ENCODE measurements at places on chromosomes 1 and 21. TPM values are rescaled to one million over a fixed set of nuclear protein-coding genes. Genes with fewer than 3 reads are reported as not detected.

Gene FMOD
- total RNA-seq: 0.18 TPM

Gene TRIM67
- not detected for total RNA-seq

Gene LEMD1
- not detected for total RNA-seq

Gene SLC35F3
- under 0.01 TPM for total RNA-seq

Gene CLK2
- 19.2 TPM for total RNA-seq

Gene ZC3H11A
- 66.5 TPM for total RNA-seq

Gene GPR161
- total RNA-seq: 11.1 TPM

Gene PIK3R3
- total RNA-seq: 9.9 TPM

Gene AMIGO1
- total RNA-seq: 1.6 TPM

- DNase-seq: no peak
These were observed 1183.7 kb upstream of the PRMT6 start for GRCh38 chr1:105872817-105873216.

- no peak for DNase-seq
These were observed 36.7 kb upstream of the WLS start for GRCh38 chr1:68268896-68269483.

DNA sequence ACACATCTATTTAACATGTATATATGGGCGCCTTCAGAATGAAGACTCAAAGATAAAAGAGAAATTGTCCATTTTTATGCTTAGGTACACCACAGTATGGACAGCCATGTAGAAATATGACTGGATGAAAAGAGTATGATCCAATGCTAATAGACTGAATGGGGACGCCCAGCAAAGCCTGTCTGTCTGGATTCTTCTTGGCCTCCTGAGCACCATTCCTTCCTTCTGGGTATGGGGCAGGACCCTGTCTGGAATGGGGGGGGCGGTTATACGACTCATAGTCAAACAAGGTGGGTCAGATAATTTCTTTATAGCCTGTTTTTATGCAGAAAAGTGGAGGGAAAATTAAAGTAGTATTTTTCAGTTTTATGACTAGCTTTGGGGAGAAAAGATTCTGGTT, 81.2 kb upstream of the ABCD3 start:
- no peak for DNase-seq

GRCh38 chr1:156119503-156120209, 5.1 kb downstream of the LMNA start:
- DNase-seq: peak; percentile 76

- peak; percentile 39 for DNase-seq
These were observed 572 bp downstream of the ATP1B1 start for GRCh38 chr1:169106921-169107602.

GRCh38 chr1:89725631-89726030, 92.7 kb downstream of the LRRC8C start:
- DNase-seq: no peak

DNA sequence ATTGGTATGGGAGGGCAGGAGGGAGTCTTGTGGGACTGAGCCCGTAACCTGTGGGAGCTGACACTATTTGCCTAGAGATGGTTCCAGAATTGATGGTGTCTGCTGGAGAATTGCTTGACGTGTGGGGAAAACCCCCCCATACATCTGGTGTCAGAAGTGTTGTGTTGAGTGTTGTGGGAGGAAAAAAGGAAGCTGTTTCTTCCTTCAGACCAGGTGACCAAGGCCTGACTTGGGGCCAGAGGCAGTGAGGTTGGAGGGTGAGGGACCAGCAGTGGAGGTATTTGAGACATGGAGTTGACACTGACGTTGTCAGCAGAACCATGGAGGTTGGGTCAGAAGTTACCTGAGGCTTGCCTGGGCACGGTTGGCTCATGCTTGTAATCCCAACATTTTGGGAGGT, 8.3 kb downstream of the SHISAL2A start:
- DNase-seq: no peak

GRCh38 chr1:16009030-16009460, 5.0 kb downstream of the SRARP start:
- DNase-seq: peak; percentile 67

- DNase-seq: peak; percentile 17
These were observed 49.7 kb downstream of the FHAD1 start for GRCh38 chr1:15296585-15297321.

DNA sequence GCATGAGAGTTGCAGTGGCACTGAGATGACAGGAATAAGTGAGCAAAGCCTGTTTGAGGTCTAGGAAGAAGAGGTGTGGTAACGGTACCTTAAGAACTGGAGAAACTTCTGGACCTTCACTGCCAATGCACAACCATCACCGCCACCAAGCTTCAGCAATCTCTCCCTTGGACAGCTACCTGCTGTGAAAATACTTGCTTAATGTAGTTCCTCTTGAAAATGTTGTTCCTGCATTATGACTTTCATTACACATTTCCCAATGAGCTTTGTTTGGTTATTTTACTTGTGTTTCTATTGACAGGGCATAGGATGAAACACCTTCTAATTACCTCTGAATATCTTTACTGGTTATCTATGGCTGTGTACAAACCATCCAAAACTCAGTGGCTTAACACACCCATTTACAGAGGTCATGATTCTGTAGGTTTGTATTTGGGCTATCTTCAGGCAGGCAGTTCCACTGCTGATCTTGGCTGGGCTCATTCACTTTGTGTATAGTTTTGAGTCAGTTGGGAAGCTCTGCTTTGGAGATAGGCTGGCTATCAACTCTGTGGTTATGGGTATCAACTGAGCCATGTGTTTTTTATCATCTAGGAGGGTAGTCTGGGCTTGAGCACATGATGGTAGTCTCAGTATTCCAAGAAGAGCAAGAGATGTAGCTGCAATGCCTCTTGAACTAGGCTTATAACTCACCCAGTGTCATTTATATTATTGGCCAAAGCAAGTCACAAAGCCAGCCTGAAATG, 149.4 kb downstream of the ELAVL4 start:
- no peak for DNase-seq

DNA sequence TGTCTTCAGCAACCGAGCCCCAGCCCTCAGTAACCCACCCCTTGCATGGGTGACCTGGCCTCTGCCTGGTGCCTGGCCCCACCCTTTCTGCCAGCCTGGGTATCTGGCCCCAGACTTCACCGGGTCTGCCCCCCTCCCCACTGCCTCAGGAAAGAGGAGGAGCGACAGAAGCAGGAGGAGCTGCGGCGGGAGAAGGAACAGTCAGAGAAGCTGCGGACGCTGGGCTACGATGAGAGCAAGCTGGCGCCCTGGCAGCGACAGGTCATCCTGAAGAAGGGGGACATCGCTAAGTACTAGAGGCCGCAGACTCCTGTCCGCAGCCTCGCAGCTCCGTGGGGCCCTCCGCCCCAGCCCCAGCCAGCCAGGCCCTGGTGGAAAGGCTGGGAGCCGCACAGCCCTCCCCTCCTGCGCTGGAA, 6.1 kb downstream of the TNFRSF25 start:
- DNase-seq: no peak

DNA sequence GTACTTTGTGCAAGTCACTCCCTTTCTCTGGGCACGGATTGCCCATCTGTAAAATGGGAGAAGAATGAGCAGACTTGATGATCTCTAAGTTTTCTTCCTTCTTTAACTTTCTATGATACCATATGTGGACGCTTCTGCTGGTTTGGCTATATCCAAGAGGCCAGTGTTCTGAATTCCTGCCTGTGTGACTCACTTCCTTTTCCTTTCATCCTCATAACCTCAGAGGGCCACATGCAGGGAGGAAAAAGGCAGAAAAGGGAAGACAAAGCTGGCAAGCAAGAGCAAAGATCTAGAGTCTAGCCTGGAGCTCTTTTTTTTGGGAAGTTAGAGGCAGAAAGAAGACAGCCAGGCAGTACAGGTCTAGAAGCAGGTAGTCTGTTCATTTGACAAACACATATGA, 151.2 kb downstream of the OMA1 start:
- DNase-seq: peak; percentile 91

DNA sequence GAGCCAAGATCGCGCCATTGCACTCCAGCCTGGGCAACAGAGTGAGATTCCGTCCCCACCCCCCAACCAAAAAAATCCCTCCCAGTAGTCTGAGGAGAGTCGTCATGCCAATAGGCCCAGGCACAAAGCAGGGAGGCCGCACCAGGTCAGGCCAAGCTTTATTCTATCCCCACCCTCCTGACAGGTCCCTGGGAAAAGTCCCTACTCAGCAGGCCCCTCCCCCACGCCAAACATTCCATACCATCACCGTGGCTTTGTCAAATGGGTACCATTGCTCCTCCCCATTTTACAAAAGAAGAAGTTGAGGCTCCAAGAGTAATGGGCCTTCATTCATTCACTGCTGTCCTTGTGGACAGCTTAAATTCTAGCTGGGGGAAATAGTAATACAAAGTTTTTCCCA, 5.3 kb downstream of the GPR3 start:
- DNase-seq: no peak

- DNase-seq: no peak
These were observed 150.2 kb downstream of the PRDM16 start for GRCh38 chr1:3219005-3219790.

- DNase-seq: no peak
These were observed 100.7 kb downstream of the FAM78B start for GRCh38 chr1:166066107-166066506.

- no peak for DNase-seq
These were observed 130.9 kb downstream of the DMRTB1 start for GRCh38 chr1:53590104-53590503.

GRCh38 chr1:2506007-2506860, 20.2 kb downstream of the PANK4 start:
- no peak for DNase-seq

DNA sequence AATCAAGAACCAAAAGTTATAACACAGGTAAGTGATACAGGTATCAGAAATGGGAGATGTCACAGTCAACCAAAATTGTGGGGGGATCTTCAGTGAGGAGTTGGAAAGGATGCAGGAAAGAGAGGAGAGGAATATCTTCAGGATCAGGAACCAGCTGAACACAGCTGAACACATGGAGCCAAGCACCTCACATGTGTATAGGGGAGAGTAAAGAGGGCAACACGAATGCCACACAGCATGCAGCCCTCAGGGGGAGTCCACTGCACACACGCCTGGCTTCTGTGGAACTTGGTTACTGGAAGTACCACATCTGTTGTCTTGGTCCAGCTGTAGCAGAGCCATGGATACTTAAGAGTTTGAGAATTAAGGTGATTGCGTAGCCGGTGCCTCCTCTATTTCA, 218.8 kb downstream of the RGS7 start:
- DNase-seq: no peak

- DNase-seq: no peak
These were observed 225.8 kb downstream of the PTPRU start for GRCh38 chr1:29462096-29462495.

GRCh38 chr1:70503358-70503757, 92.3 kb downstream of the CTH start:
- DNase-seq: peak; percentile 39

- DNase-seq: peak; percentile 43
These were observed at the start of gene DYNLT5 for GRCh38 chr1:66752000-66752592. DYNLT5 (plus strand) TSS chr1:66752459; CDS start chr1:66754659, 2,200 bp downstream.

- no peak for DNase-seq
These were observed 100.4 kb downstream of the PSMG1 start for GRCh38 chr21:39082656-39083376.

GRCh38 chr1:92366040-92366395, 67.2 kb downstream of the RPAP2 start:
- no peak for DNase-seq

DNA sequence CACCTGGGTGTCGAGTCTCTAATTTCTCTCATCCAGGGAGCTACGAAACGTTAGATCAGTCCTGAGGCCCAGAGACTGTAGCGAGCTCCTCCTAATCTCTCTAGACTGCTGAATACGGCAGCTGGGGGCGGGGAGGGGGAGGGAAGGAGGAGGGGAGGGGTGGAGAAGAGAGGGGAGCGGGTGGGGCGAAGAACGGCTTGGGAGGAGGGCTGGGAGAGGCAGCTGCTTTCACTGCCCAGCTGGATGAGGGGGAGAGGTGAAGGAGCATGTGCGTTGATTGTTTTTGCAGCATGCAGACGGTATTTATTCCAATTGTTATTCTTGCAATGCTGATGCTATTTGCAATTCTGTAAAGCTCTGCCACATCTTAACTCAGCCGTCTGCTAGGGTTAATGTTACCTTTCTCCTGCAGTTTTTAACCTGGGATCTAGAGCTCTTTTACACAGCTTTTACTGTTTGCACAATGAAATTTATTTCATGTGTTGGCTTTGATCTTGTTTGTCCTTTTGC, 790 bp downstream of the DNAJC6 start:
- DNase-seq: no peak

GRCh38 chr1:77732090-77732489, 27.6 kb downstream of the USP33 start:
- DNase-seq: no peak

DNA sequence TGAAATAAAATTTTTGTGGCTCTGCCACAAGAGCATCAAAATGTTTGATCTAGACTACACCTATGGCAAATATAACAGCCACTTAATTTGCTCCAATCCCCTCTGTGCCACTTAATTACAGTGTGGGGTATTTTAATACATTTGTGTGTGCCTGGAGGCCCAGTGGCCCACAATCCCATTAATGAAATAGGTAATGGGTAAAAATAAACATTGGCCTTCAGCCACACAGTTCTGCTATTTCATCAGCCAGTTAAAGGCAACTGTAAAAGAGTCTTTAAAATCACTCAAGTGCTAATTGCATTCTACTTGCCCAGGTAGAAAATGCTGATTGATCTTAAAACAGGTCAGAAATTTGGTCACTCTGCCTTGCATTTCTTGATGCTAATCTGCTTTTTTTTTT, 151.6 kb upstream of the UBE2U start:
- DNase-seq: no peak

- DNase-seq: peak; percentile 79
These were observed 154.5 kb upstream of the ADGRL4 start for GRCh38 chr1:79161077-79161476.

DNA sequence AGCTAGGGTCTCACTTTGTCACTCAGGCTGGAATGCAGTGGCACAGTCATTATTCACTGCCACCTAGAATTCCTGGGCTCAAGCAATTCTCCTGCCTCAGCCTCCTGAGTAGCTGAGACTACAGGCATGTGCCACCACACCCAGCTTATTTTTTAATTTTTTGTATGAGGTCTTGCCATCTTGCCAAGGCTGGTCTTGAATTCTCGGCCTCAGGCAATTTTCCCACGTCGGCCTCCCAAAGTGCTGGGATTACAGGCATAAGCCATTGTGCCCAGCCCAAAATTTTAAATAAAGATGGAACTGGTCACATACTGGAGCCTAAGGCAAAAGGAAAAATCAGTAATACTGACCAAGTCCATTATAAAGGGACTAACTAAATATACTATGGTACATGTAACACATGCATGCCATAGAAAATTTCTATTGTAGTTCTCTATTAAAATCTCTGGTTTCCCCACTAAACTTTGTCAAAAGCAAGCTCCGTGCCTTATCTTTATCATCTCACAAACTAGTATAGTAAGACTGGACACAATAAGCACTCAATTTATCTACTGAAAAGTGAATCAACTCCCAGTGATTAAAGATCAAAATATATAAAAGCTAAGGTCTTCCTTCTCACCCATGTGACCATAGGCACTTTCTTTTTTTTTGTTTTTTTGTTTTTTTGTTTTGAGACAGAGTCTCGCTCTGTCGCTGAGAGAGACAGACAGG, 61.6 kb downstream of the HSF2BP start:
- DNase-seq: no peak

DNA sequence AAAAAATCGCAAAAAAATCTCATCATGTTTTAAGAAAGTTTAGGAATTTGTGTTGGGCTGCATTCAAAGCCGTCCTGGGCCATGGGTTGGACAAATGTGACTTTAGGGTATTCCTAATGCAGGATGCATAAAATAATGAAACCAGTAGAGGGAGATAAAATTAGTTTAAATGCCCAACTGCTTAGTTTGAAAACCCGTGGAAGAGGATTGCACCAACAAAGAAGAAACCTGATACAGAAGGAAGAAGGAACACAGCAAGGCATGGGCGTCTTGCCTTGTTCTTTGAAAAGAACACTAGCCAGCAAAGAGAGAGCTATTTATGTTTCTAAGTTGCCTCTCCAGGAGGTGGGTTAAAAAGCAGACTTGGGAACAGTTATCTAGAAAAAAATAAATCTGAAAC, 37.9 kb downstream of the WDR3 start:
- peak; percentile 65 for DNase-seq

- no peak for DNase-seq
These were observed 372.5 kb upstream of the C1orf174 start for GRCh38 chr1:4272568-4272967.
